ENCODE measurements at places on chromosomes 16 and 17.

- peak; percentile 97 for DNase-seq
Measured at GRCh38 chr17:50062293-50063243, 6.7 kb downstream of the ITGA3 start.

DNA sequence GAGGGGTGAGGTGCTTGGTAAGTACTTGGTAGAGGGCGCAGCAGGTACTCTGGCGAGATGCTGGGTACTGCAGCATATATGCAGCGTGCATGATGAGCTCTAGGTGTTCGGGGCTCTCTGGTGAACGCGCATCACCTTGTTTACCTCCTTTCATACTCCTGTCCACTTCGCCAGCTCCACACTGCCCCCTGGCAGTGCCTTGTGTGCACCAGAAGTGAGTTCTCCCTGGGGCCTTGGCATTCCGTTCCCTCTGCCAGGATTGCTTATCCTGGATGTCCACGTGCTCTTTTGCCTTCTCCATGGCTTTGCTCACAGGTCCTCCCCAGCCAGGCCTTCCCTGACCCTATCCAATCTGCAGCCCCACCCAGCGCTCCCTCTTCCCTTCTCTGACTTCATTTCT lies 154.2 kb downstream of the MRM1 start:
- no peak for DNase-seq

DNA sequence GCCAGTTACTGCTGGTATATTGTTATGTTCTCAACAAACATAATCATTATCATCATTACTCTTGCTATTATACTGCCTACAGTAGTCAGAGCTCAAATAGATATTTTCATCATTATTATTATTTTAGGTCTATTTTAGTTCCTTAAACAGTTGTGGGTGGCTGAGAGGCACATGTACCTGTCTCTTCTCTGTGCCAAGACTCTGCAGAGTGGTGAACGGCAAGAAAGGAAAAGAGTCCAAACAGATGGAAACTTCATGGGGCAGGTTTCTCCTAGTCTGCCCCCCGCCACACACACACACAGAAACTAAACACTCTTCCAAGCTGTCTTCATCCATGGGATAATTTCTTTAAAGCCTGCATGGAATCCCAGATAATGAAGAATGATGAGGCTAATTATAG lies 77.7 kb upstream of the CLEC3A start:
- no peak for DNase-seq

- no peak for DNase-seq
Measured at GRCh38 chr16:54544553-54545180, 258.1 kb upstream of the IRX3 start.

DNA sequence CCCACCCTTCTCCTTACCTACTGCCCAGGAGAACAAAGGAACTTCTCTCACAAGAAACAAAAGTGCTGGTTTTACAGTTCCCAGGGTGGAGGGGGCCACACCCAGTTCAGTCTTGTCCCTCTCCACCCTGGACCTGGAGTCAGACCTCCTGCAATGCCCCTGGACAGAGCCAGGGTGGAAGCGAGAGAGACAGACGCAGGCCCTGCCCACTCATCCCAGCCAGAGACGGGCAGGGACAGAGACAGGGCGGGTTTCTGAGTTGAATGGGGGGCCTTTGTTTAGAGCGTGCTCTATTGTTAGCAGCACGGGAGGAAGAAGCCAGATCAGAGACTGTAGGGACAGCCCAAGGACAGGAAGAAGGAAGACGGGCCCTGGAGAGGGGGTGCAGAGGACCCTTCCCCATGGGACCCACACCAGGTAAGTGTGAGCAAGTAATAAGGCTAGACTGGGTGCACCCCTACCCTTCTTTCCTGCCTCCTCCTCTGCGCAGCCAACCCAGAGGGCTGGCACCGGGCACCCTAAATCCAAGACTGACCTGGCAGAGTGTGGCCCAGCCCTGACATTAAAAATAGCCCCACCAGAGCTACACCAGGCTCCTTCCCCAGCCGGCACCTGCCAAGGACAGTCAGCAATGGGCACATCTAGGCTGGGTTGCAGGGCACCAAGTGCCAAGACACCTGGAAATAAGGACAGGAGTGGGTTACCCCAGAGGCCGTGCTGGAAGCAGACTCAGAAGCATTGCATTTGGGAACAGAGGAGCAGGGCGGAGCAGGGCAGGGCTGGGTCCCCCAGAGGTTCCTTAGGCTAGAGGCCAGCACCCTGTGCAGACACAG lies 10.9 kb downstream of the JUP start:
- peak; percentile 61 for DNase-seq

DNA sequence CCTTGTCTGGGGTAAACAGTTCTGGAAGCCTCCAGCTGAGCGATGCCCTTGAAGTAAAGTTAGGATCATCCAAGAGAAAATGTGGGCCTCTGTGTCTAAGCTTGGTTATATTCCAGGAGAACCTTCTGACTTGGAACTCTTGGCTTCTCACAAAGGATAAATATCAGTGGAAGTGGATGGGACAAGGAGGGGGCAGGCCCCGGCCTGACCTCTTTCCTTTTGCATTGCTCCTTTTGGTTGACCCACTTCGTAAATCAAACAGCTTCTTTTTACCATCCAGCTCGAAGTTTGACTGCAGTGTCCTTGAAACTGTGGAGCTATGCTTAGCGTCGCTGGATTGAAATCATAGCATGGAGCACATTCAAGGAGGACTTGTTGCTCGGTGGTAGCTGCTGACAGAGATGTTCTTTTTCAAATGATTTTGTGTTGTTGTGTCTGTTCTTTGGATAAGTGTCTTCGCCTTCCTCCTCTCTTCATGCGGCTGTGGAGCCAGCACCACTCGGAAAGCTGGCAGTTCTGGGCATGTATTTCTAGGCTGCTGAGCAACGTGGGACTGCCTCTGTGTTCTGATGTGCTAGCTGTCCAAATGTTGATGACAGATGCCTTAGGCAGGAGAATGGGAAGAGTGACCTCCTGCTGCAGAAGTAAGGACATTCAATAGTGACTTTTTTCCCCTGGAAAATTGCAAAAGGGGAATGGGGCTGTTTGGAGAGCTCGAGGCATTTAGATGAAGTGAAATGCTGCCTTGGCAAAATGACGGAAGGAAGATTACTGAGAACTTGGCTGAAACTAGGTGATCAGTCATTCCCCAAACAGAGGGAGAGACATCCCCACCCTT lies 4.5 kb downstream of the MINK1 start:
- DNase-seq = peak; percentile 35

DNA sequence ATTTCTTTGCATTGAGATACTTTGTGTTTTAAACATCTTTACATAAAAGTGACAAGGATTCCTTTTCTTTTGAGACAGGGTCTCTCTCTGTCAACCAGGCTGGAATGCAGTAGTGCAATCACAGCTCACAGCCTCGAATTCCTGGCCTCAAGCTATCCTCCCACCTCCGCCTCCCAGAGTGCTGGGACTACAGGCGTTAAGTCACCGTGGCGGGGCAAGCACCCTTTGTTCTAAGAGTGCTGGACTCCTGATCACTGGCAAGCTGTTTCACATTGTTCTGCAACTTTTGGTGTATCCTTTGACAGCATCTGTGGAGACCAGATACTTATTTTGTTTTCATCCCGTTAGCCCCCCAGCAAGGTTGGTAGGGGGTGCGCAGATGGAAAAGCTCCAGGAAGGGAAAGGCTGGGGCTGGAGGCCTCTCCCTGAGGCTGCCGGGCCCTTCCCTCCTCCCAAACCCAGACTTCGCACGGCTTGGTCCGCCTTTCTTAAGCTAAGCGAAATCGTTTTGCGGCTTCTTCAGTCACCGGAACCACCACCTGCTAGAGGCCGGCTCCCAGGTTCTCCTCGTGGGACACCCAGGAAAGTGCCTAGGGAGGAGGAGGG lies 1.1 kb downstream of the ST6GALNAC2 start:
- peak; percentile 37 for DNase-seq

DNA sequence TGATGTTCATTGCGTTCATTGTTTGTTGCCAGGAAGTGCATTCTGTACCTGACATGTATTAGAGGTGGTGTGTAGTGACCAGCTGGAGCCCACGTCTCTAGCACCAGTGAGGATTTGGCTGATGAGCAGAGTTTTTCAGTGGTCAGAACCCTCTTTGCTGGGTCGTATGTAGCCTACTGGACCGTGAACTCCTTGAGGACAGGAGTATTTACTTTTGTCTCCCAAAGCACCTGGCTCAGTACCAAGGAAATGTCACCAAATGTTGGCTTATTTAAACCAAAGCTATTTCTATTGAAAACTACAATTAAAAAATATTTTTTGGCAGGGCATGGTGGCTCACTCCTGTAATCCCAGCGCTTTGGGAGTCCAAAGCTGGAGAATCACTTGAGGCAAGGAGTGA lies 262.7 kb downstream of the SNX29 start:
- DNase-seq = no peak

GRCh38 chr17:31786796-31787481 lies 72.1 kb downstream of the COPRS start:
- no peak for DNase-seq

DNA sequence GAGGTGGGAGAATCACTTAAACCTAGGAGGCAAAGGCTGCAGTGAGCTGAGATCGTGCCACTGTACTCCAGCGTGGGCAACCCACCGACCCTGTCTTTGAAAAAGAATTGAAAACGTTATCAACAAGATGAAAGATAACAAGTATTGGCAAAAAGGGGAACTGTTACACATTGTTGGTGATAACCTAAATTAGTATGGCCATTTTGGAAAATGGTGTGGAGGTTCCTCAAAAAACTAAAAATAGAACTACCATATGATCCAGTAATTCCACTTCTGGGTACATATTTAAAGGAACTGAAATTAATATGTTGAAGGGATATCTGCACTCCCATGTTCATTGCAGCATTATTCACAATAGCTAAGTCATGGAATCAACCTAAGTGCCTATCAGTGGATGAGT lies 61.0 kb downstream of the ABHD15 start:
- DNase-seq = no peak

GRCh38 chr16:1378087-1378803 lies 26.5 kb downstream of the GNPTG start:
- DNase-seq = no peak

GRCh38 chr17:61201211-61201610 lies 198.4 kb upstream of the TBX2 start:
- peak; percentile 84 for DNase-seq

DNA sequence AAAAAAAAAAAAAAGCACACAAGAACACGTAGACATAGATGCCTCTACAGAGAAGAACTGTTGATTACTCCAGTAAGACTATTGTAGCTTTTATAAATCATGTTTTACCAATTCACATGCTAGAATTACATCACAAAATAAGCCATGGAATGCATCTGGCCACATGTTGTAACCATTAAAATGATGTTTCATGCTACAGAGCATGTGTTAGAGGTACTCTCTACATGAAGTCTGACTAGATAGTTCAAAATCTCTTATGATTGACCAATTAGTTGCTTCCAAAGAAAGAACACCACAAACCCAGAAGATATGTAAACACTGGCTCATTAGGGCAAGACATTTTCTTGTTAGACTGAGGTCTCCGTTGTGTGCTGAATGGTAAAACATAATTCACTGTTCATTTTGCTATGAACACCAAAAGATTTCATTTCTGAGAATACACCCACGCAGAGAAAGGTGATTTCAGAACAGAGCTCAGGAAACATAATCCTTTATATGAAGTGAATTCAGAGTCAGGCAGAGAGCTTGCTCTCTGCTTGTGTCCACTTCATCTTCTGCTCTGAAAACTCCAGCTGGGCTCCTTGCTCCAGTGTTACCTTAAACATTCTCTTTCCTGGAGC lies 411.4 kb upstream of the SOX9 start:
- DNase-seq = no peak

- DNase-seq = no peak
Measured at GRCh38 chr17:16527298-16527697, 35.3 kb upstream of the LRRC75A start.

GRCh38 chr17:3610523-3610922 lies 1.3 kb upstream of the TRPV1 start:
- DNase-seq = no peak

- DNase-seq = peak; percentile 93
Measured at GRCh38 chr16:11004973-11005610, 60.7 kb downstream of the CLEC16A start.

- DNase-seq = peak; percentile 70
Measured at GRCh38 chr16:75385507-75386152, 47.7 kb downstream of the CFDP1 start.

GRCh38 chr17:39166437-39167335 lies 725 bp upstream of the ARL5C start:
- peak; percentile 67 for DNase-seq

DNA sequence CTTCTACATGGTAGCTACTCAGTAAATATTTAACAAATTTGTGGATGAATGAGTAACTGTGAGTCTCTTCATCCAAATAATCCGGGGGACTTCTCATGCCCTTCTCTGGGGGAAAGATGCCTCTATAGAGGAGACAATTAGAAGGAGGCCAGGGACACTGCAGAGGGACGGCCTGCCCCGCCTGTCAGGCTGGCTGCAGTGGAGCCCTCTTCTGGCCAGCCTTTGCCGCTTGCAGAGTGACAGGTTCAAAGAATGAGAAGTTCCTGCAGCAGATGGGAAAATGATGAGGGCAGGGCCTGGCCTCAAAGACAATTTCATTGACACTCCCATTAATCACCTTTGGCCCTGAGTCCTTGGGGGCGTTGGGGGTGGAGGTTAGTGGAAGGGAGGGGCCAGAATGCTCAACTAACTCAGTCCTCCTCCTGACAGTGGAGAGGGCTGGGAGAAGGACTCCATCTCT lies 339.0 kb downstream of the MAF start:
- no peak for DNase-seq

DNA sequence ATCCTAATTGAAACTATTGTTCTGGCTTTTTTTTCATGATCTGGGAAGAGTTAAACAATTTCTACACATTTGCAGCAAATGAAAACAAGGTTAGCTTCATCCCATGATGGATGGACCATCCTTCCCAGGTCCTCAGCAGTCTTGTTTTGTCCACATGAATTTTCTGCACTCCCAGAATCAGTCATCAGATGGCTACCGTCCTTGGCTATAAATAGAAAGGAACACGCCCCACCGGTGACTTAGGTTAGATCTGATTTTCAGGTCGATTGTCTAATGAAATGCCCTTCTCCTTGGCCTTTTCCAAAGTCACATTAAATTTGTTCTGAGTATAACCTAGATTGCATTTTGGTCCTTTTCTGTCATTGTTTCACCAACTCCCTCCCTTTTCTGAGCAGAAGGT lies 41.4 kb upstream of the NOL11 start:
- no peak for DNase-seq

DNA sequence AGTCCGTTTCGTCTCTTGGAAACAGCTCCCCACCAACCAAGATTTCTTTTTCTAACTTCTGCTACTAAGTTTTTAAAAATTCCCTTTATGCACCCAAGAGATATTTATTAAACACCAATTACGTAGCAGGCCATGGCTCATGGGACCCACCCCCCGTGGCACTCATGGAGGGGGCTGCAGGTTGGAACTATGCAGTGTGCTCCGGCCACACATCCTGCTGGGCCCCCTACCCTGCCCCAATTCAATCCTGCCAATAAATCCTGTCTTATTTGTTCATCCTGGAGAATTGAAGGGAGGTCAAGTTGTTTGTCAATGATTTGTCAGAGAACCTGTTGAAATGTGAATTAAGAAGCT lies 48.2 kb downstream of the IL21R start:
- DNase-seq = no peak

- no peak for DNase-seq
Measured at GRCh38 chr16:19842426-19843157, 42.1 kb downstream of the GPRC5B start.

All from osteoblast (primary cell).